SHP77 (cell line): ENCODE measurements at places on chromosomes 1 and 21.

DNA sequence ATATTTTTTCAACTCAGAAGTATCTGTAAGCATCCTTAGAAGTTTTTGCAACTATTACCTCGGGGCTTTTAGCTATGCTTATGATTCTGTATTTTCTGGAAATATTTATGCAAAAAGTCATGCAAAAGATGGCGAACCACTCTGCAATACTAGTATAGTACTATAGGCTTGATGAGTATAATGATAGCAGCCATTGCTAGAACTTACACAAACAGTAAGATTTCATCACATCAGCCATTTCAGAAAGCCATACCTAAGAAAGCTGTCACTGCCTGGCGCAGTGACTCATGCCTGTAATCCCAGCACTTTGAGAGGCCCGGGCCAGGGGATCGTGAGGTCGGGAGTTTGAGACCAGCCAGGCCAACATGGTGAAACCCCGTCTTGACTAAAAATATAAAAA is 227.1 kb downstream of the LRRC7 start:
- DNase-seq, result no peak

DNA sequence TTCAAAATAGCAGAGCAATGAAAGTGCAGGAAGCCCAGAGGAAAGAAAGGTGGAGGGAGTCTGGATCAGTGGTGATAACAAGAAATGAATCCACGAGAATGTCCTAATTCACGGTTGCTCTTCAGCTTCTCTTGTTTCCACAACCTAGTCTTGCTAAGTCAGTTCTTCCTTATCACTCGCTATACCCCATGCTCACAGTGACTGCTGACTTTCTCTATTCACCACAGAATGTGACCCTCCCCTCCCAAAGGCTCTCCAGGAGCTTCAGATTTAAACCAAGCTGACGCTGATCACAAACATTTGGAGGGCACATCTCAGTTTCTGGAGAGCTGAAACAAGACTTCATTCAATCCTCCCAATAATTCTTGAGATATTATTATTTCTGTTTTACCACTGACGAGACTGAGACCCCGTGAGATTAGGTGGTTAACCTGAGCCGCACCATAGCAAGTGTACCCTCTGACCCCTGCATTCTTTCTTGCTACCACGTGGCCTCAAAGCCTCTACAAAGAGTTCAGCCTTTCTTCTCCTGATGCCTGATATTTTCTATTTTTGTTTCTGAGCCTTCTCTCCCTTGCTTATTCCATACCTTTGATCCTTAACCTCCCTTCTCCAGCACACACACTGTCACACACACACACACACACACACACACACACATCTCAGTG is 10.7 kb upstream of the CCN1 start:
- DNase-seq, result no peak

DNA sequence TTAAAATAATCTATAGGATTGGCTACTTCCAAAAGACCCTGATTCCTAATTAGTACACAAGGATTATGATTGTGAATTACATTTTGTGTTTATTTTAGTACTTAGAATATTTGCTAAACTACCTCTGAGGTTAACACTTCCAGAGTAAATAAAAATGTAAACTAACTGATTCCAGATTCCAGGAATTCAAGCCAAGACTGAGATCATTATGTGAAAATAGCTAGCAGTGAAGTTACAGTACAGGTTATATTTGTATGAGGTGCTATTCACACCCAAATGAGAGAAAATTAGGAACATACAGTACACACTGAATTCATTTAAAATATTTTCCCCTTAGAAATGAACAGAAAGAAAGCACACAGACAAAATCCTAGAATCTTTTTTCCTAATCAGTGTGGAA is 28.8 kb downstream of the TTLL7 start:
- no peak for DNase-seq

GRCh38 chr21:27840262-27840661 is 873.4 kb upstream of the ADAMTS5 start:
- DNase-seq, result no peak

DNA sequence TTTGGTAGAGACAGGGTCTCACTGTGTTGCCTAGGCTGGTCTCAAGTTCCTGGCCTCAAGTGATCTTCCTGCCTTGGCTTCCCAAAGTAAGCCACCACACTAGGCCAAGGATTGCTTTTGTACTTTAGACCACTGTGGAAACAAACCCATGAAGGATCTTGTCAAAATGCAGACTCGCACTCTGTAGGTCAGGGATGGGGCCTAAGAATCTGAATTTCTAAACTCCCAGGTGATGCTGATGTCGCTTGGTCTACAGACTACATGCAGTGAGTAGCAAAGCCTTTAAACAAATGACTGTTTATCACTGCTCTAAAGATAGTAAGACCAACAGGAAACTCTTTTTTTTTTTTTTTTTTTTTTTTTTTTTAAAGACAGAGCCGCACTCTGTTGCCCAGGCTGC is 54.1 kb upstream of the MUTYH start:
- no peak for DNase-seq

DNA sequence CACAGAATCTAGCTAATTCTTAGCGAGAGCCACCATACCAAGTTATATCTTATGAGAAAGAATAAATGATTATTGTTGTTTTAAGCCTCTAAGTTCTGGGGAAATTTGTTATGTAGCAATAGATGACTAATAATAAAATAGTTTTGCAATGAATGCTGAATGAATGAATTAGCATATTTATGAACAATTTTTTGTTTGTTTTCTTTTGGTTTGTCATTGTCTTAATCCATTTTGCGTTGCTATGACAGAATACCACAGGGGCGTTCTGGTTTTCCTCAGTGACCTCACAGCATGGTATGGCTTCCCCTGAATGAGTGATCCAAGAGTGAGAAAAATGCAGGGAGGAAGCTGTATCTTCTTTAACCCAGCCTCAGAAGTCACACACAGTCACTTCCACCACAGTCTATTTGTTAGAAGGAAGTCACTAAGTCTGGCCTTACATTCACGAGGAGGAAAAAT is 53.8 kb upstream of the HPDL start:
- DNase-seq, result no peak

GRCh38 chr1:115140442-115141144 is 51.3 kb upstream of the TSPAN2 start:
- no peak for DNase-seq

DNA sequence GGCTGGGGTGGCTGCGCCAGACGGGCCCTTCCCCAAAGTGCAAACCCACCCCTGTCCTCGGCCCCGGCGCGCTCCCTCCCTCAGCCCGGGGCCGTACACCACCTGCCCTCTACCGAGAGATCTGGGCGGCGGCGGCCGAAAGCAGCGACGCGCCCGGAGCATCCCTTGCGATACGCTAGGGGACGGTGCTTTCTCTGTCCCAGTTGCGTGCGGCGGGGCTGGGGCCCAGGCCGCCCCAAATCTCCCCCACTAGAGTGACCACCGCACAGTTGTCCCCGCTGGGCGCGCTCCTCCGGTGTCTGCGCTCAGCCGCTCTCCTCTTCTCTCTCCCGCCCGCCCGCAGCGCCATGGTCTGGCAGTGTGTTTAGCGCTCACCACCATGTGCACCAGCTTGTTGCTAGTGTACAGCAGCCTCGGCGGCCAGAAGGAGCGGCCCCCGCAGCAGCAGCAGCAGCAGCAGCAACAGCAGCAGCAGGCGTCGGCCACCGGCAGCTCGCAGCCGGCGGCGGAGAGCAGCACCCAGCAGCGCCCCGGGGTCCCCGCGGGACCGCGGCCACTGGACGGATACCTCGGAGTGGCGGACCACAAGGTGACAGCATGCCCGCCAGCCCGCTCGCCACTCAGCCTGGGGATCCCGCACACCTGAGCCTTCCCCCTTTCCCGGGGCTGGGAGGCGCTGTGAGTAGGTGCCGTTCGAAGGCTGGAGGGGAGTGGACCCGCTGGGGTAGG is 1.0 kb downstream of the ST6GALNAC5 start:
- no peak for DNase-seq

DNA sequence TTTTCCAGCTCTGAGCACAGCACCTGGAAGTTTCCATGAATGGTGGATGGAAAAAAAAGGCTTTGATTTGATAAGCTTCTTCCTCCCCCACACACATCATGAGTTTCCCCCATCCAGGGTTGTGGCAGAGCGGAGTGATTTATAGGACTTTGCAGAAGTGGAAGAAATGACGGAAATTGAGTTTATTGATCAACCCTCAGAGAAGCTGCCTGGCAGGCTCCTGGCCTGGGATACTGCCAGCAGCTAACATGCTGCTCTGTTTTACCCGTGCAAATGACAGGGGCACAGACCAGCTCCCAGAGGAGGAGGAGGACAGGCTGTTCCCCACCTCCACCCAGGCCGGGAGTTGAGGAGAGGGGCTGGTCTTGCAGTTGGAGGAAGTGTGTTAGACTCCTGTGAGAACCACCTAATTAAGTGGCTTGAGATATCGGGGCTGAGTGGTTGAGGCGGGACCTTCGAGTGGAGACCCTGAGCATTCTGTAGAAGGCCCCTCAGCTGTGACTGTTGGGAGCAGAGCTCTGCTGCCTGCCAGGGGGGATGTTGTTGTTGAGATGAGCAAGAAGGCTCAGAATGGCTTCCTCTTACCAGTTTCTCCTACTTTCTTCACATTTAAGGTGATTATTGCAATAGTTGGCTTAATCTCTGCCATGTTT is 21.8 kb downstream of the ADORA1 start:
- DNase-seq, result no peak

DNA sequence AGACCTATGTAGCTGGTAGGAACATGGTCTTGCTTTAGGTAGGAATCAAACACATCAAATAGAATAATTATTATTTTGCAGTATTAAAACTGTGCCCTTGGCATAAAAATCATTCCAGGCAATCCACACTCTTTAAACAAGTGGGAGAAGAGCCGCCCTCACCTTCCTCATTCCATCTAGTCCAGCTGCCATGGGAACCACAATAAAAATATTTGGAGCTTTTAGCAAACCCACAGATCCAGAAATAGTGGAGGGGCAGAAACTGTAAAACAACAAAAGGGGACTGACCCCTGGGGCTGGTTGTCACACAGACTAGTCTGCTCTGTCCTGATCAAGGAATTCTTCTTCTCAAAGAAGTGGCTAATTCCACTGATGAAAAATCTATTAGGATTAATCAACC is 61.6 kb downstream of the PTPRC start:
- DNase-seq, result no peak

GRCh38 chr21:43585924-43586413 is 73.3 kb downstream of the HSF2BP start:
- DNase-seq, result no peak

DNA sequence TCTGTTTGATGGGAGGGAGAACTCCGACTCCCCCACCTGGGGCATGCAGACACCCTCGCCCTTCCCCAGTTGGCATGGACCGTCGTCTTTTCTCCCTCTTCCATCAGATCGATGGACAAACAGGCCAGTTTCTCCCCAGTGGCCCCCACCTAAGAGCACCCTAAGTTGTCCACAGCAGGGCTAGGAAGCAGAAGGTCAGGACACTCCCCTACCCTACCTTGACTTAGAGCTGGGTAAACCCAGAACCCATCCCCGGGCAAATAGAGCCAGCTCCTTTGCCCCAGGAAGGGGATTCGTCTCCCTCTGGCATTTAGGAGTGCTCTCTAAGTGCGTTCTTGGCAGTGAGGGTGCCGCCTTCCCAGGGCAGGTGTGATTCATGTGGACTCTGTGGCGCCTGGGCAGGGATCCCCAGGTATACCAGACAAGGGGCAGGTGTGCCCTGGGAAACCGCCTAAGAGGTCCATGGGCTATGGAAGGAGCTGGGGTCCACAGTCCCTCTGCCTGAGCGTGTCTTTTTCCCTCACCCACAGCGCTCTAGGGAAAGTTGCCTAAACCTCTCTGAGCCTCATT is 2.7 kb upstream of the RUNX3 start:
- no peak for DNase-seq

DNA sequence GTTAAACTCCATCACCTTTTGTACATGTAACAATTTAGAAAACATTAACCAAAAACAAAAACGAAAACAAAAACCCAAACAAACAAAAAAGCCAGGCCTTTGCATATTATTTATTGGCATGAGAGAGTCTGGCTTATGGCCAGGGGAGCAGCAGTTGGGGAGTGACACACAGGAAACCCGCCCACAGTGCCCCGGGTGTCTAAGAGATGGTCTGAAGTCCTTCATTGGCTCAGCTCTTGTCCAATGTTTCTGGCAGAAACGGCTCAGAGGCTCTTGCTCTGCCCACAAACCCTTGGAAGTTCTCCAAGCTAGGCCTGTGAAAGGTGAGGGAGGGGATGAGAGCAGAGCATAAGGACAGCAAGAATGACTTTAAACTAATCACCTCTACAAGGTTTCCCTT is 131.5 kb downstream of the CNIH3 start:
- no peak for DNase-seq

DNA sequence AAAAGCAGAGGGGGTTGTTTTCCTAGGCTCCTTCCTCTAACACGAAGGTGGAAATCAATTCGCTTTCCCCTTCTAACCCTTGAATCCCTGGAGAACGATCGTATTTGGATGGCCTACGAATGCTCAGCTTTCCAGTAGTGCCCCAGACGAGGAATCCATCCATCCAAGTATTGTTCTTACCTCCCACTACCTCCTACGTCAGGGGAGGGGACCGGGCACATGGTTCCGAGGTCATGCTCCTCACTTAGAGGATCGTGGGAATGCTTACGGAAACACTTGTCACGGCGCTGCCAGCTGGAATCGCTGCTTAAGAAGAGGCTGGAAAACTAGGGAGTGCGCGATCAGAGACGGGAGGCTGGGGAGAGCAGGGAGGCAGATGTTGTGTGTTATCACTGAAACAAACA is 47.4 kb downstream of the CAPZB start:
- no peak for DNase-seq

- DNase-seq, result no peak
These were observed 35.8 kb downstream of the CRYAA start for GRCh38 chr21:43204638-43205037.

GRCh38 chr1:32068957-32069588 is 3.7 kb upstream of the TMEM39B start:
- DNase-seq, result no peak

DNA sequence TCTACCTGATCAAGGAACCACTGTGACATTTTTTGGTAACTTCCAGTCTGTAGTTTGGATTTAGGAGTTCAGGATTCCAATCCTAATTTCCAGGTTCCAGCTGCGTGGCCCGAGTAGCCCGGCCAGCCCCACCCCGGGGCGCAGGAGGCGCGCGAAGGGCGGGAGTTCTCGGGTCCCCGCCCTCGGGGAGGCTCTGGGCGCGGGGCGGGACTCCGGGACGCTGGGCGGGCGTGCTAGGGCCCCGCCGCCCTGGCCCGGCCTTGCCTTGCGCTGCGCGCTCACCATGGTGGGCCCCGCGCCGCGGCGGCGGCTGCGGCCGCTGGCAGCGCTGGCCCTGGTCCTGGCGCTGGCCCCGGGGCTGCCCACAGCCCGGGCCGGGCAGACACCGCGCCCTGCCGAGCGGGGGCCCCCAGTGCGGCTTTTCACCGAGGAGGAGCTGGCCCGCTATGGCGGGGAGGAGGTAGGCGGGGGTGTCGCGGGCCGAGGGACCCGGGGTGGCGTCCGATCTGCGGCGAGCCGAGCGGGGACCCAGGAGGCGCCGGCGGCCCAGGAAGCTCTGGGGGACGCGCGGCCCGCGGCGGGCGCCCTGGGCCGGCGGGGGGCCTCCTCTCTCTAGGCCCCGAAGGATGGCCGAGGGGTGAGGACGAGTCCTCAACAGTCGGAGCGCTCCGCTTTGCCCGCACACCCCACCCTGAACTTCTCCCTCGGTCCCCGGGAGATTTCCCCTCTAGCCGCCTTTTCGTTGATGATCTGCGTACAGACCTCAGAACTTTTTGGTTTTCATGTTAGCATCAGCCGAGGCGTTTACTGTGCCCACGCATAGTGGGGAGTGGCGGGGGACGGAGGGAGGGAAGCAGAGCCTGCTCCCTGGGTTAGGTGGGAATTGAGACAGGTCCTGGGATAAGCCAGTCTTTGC is at the start of gene NENF:
NENF (plus strand) TSS at position 260 of the 916 bp plus-strand sequence; CDS start at position 284, 24 bp downstream.
- peak; percentile 64 for DNase-seq
